Activated T-helper 17 cell treated with anti-CD3 and anti-CD28 coated beads, Interleukin-2, amount 50 U/mL, for 72 hours (primary cell): ENCODE measurements at places on chromosomes 2 and 18. TPM values are rescaled to one million over a fixed set of nuclear protein-coding genes. Genes with fewer than 3 reads are reported as not detected.

Gene RAPGEF4
- 2.2 TPM for total RNA-seq

Gene ARHGAP28
- total RNA-seq = not detected

Gene CCL20
- total RNA-seq = 137 TPM

Gene TYMS
- 268 TPM for total RNA-seq

Gene DSG1
- not detected for total RNA-seq

Gene UCN
- 1.7 TPM for total RNA-seq

Gene CRYBA2
- total RNA-seq = not detected

Gene RGPD3
- total RNA-seq = 0.26 TPM

Gene MEMO1
- 44.8 TPM for total RNA-seq

DNA sequence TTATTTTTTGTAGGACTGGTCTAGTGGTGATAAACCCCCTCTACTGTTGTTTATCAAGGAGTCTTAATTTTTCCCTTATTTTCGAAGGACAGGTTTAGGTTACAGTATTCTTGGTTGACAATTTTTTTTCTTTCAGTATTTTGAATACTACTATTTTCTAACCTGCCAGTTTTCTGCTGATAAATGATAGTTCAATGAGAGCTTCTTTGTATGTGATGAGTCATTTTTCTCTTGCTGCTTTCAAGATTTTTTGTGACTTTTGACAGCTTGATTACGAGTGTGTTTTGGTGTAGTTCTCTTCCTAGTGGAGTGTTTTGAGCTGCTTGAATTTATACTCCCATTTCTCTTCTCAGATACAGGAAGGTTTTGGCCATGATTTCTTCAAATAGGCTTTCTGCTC is 77.5 kb downstream of the ACSL3 start:
- no peak for ATAC-seq

DNA sequence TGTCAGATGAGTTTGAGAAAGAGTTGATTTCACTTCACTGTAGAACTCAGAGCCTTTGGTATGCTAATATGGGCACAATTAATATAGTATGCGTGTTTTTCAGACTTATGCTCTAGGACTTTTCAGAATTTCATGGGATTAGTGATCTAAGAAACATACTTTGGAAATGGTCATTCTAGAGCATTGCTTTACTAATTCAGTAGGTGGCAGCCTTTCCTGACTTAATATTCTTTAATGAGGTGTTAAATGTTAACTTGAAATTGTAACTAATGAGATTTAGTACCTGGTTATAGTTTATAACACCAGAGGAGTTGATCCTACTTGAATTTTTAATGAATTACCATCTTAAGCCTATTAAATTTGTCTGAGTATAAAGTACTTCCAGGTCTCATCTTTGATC is 28.4 kb downstream of the ACTR2 start:
- no peak for ATAC-seq

DNA sequence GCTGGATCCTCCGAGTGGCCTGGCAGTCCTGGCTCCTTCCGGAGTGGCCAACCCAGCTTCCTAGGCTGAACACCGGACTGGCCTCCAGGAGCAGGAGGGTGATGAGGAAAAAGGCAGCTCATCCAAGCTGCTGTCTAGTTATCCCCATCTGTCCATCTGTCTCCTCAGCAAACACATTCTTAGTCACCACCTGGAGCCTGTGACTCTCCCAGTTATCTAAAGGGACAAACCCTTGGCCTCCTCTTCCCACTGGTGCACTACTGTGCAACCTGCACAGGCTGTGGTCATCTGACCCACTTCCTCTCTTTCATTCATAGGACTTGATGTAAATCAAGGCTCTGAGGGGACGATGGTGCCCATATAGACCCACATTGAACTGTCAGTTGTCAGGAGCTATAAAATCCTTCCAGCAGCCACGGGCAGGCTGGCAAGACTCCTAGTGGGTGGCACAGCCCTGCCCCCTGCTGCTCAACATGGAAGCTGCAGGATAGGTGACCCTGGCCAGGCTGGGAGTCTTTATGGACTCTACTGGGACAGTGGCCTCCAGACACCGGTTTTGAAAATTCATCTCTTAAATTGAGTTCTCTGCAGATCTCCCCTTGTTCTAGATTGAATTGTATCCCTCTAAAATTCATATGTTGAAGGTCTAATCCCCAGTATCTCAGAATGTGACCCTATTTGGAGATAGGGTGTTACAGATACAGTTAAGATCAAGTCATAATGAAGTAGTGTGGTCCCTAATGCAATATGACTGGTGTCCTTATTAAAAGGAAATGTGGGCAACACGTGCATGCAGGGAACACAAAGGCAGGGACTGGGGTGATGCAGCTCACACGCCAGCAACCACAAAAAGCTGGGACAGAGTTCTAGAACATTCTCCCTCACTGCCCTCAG is 29.3 kb upstream of the DUSP2 start:
- peak; percentile 94 for ATAC-seq

GRCh38 chr2:211730215-211730614 is 808.4 kb downstream of the ERBB4 start:
- no peak for ATAC-seq

GRCh38 chr18:8367217-8367988 is 241.8 kb upstream of the RAB12 start:
- peak; percentile 50 for ATAC-seq

DNA sequence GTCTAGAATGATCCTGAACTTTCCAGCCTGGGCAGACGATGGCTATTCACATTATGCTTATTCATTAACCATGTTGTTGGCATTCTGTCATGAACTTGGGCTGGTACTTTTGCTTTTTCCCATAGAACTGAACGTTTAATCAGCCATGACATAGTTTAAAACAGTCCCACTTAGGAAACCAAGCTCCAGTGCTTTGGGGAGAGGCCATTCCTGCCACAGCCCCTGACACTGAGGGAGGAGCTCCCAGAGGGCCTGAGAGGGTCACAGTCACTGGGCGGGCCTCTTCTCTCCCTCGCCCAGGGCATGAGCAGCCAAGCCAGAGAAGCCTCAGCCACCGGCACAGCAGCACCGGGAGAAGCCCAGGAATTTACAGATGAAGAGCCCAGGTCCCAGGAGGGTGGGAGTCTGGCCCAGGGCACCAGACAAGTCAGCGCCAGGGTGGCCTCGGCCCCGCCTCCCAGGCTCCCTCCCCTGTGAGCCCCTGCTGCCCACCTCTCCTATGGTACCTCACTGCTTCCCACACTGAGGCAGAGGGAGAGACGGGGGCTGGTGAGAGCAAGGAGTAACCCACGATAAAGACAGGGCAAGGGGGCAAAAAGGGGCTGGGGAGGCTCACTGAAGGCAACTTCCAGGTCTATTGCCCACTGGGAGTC is 33.6 kb downstream of the MAL start:
- ATAC-seq = no peak

DNA sequence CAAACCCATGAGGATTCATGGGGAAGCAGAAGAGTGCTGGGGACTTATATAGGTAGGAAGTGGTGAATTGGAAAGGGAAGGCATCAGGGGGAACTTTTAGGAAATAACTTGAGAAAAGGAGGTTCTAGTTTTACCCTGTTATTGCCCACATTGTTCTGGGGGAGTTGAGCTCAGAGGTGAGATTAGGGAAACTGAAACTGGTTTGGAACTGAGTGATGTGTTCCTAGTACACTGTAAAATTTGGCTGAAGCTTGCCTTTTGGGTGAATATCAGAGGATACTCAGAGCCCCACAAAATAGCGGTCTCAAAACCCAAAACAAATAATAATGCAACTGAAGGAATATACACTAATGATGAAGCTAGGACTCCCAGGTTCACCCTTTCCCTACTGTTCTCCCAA is 39.6 kb upstream of the APOB start:
- no peak for ATAC-seq

DNA sequence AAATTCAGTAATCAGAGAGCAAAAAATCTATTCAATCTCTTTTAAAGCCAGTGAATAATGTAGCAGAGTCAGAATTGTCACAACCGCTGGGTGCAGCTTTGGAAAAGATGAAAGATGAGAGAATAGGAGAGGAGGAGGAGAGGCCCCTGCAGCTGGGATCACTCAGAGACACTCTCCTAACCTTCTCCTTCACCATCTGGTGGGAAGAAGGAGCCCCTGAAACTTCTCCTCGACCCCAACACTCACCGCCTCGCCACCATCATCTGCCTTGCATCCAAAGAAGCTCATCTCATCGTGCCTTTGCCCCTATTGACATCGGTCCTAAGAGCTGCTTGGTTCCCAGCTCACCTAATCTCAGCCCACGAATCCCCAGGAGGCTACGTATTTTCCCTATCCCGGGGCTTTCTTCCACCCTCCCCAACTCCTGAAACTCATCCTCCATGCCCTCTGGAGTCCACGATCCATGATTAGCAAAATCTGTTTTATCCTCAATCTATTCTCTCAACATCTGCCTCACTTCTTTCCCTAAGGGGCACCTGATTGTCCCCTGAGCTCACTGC is 58.5 kb downstream of the PKDCC start:
- ATAC-seq = no peak

GRCh38 chr18:21857871-21858270 is 117.3 kb downstream of the MIB1 start:
- ATAC-seq = no peak

DNA sequence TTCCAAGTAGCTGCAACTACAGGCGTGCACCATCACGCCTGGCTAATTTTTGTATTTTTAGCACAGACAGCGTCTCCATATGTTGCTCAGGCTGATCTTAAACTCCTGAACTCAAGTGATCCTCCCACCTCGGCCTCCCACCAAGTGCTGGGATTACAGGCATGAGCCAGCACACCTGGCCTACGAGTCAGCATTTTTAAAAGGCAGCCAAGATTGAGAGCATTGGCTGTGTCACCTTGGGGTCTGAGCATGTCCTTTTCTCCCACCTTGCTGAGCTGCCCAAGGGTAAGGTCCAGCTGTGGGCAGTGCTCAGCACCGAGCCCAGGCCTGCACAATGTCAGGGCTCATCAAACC is 142.8 kb upstream of the LMAN1 start:
- no peak for ATAC-seq

- no peak for ATAC-seq
Measured at GRCh38 chr2:42947809-42948600, 155.6 kb upstream of the HAAO start.

DNA sequence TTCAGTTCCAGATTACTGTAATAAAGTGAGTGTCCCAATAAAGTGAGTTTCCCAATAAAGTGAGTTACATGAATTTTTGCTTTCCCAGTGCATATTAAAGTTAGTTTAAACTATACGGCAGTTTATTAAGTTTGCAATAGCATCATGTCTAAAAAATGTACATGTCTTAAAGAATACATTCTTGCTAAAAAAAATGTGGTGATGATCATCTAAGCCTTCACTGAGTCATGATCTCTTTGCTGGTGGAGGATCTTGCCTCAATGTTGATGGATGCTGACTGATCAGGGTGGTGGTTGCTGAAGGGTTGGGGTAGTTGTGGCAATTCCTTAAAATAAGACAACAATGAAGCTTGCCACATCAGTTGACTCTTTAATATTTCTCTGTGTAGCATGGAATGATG is 664.2 kb downstream of the TDRD15 start:
- ATAC-seq = no peak

DNA sequence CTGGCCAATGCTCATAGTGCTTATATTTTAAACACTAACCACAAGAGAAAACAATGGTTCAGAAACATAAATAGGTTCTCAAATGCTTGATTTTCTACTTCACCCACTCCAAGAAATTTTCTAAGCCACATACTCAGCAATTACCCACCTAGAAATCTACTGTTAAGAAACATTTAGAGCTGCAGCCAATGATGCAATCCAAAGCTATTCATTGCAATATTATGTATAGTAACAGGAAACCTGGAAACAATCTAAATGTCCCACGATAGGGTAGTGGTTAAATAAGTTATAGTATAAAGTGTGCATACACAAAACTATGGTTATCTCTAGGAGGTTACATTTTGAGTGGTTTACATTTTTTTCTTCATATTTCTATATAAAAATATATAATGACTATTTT is 5.7 kb downstream of the FAM237A start:
- no peak for ATAC-seq

- ATAC-seq = no peak
Measured at GRCh38 chr2:113342650-113343049, 63.9 kb upstream of the PAX8 start.

DNA sequence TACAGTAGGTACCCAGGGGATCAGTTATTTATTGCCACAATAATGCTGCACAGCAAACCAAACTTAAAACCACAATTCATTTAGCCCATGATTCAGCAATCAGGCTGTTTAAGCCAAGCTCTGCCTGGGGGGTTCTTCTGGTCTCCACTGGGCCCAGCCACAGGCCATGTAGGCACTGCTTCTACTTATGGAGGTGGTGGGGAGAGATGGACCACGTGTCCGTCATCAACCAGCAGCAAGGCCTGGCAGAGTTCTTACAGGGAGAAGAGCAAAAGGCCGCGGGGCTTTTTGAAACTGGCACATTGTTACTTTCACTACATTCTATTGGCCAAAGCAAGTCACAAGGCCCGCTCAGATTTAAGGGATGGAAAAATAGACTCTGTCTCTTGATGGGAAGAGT is 76.3 kb upstream of the DAPL1 start:
- ATAC-seq = no peak

DNA sequence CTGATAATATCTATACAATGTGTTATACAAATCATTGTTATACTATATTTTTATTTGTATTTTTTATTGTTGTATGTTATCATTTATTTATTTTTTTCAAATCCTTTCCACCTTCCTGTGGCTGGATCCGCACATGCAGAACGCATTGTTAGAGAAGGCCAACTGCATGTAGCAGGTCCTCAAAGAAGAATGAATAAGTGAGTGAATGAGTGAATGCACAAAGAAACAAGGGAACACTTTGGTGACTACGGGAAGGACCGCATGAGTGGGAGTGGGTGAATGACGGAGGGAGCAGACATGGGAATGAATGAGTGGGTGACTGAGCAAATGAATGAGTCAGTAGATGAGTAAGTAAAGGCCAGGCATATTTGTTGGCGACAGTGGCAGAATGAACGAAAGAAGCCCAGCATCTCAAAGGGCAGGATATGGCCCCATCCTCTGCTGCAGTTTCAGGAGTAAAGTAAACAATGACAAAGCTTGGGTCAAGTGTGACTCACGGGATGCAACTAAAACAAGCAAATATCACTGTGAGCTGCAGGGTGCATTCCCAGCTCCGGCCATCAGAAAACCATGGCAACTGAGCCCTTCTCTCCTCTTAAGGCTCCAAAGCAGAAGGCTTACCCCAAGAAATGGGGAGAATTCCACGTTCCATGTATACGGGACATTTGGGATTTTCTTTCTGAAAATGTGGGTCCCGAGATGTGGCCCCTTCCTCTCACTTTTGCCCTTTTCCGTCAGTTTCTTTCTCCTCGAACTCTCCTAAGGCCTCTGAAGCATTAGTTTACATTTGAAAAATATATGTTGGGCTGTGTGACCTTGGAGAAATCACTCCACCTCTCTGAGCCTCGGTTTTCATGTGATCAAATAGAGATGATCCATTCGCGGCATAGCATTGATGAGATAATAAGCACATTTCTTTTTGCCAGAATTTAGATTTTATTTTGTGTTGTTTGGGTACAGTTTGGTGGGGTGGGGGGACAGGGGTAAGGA is 24.5 kb downstream of the KCNF1 start:
- ATAC-seq = peak; percentile 96
